ENCODE measurements at places on chromosomes 12 and 14. TPM values are rescaled to one million over a fixed set of nuclear protein-coding genes. Genes with fewer than 3 reads are reported as not detected.

The PLEKHH1 gene
- 40.0 TPM for total RNA-seq

The BIN2 gene
- 0.19 TPM for total RNA-seq

The GALNT4 gene
- 10.1 TPM for total RNA-seq

The ZBTB25 gene
- total RNA-seq: 11.3 TPM

The MYH6 gene
- total RNA-seq: 0.50 TPM

The ZDHHC22 gene
- 0.24 TPM for total RNA-seq

The DGKA gene
- 46.6 TPM for total RNA-seq

The SLC6A13 gene
- total RNA-seq: 7.0 TPM

The GDF3 gene
- total RNA-seq: not detected

The KERA gene
- total RNA-seq: 0.17 TPM

The REP15 gene
- 3.4 TPM for total RNA-seq

DNA sequence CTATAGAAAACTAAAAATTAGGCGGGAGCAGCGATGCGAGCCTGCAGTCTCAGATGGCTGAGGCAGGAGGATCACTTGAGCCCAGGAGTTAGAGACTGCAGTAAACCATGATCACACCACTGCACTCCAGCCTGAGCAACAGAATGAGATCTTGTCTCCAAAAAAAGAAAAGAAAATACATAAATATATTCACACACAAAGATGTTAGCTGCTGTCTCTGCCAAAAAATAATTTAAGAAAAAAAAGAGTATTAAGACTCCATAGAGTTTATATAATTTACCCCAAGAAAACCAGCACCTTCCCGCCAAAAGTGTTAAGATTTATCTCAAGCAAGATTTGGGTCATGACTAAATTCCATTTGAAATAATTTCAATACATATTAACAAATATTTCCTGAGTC, 102.6 kb downstream of the MED13L start:
- no peak overlapping the region for H3K27ac ChIP-seq
- no peak for DNase-seq
- H3K36me3 ChIP-seq: no peaks in the 10 kb centered on the region
- no peaks in the 10 kb centered on the region for H3K27me3 ChIP-seq
- H3K4me3 ChIP-seq: no peak overlapping the region
- peaks cover 32% of the 10 kb centered on the region for H3K4me1 ChIP-seq

DNA sequence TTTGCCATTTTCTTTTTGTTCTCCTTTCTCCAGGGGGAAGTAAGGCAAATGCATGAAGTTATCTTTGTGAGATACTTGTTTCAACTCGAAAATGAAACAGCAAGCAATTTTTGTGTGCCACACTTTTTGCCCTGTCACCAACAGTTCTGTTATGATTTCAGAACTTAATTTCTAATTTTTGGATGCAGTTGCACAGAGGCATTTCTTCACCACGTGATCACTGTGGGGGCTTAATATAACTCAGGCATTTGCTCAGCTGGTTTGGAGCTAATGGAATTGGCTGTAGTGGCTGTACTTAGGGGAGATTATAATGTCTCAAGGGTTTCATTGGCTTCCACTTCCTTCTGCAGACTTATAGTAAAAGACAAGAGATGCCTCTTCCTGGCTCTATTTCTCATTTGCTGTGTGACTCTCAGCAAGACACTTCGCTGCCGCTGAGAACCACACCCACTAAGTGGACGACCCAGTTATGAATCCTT, 452.4 kb downstream of the RAD51B start:
- H3K27me3 ChIP-seq: no peaks in the 10 kb centered on the region
- no peak overlapping the region for H3K4me3 ChIP-seq
- no peak for DNase-seq
- H3K27ac ChIP-seq: no peak overlapping the region

- H3K36me3 ChIP-seq: peaks cover 4% of the 10 kb centered on the region
- no peak for DNase-seq
- H3K4me3 ChIP-seq: no peak overlapping the region
- H3K27me3 ChIP-seq: no peaks in the 10 kb centered on the region
These were observed 217.0 kb downstream of the SLC41A2 start for GRCh38 chr12:104741077-104741476.

- no peaks in the 10 kb centered on the region for H3K27me3 ChIP-seq
- DNase-seq: no peak
- no peak overlapping the region for H3K27ac ChIP-seq
- H3K4me1 ChIP-seq: no peaks in the 10 kb centered on the region
- no peak overlapping the region for H3K4me3 ChIP-seq
These were observed 29.8 kb downstream of the YY1 start for GRCh38 chr14:100268591-100269207.

DNA sequence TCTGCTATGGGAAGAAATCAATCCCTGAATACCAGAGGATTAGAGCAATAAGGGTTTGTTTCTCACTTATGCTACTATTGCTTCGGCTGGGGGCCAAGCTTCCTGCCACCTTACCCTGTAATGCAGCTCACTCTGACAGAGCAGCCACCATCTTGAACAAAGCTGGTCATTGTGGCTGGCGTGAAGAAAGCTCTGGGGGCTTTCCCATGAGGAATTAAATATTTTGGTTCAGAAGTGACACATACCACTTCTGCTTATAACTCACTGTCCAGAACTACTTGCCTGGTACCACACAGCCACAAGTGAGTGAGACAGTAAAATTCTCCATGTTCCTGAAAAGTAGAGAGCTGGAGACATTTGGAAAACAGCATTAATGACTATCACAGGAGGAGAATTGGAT, 82.6 kb downstream of the GALNT8 start:
- no peaks in the 10 kb centered on the region for H3K4me1 ChIP-seq
- H3K36me3 ChIP-seq: peaks cover 6% of the 10 kb centered on the region
- H3K4me3 ChIP-seq: no peak overlapping the region

GRCh38 chr12:58176296-58176869, 235.0 kb downstream of the ATP23 start:
- no peak overlapping the region for H3K27ac ChIP-seq

DNA sequence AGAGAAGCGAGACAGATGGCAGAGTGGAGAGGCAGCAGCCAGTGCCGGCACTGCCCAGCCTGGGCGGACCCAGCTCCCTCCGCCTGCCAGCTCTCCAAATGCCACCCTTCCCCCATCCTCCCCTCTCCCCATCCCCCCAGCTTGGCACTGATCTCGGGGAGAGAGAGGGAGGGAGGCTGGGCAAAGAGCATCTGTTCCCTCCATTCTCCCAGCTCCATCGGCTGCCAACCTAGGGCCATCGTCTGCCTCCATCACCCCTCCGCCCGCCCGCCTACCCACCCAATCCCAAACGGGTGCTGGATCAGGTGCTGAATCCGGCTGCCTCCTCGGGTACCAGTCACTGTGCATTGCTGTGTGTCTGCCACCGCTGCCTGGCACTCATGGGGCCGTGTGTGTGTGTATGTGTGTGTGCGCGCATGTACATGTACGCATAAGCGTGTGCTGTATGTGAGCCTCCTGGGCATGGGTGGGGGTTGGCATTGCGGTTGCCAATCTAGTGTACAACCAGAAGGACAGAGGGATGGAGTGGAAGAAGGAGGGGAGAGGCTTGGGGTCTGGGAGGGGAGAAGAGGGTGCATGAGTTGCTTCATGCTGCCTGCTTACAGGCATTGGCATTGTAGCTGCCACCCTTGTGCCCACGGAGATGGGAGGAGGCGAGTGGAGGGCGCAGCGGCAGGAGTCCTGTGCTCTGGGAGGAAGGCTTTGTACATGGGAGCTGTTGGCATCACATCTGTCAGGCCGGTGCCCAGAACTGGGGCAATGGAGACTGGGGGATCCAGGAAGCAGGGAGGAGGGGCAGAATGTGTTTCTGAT, 38.4 kb downstream of the ZFHX2 start:
- H3K36me3 ChIP-seq: peaks cover 5% of the 10 kb centered on the region
- DNase-seq: no peak
- no peaks in the 10 kb centered on the region for H3K4me1 ChIP-seq
- no peak overlapping the region for H3K27ac ChIP-seq
- no peaks in the 10 kb centered on the region for H3K27me3 ChIP-seq

- H3K27me3 ChIP-seq: no peaks in the 10 kb centered on the region
- peak overlapping the region; percentile 4 for H3K4me3 ChIP-seq
- H3K27ac ChIP-seq: peak overlapping the region; percentile 87
- peaks cover 7% of the 10 kb centered on the region for H3K36me3 ChIP-seq
- DNase-seq: no peak
- H3K4me1 ChIP-seq: peaks cover 11% of the 10 kb centered on the region
These were observed 57.6 kb downstream of the LMNTD1 start for GRCh38 chr12:25495331-25496097.

- DNase-seq: no peak
- H3K4me3 ChIP-seq: no peak overlapping the region
- H3K27me3 ChIP-seq: peaks cover 7% of the 10 kb centered on the region
- no peaks in the 10 kb centered on the region for H3K36me3 ChIP-seq
- H3K27ac ChIP-seq: no peak overlapping the region
- no peaks in the 10 kb centered on the region for H3K4me1 ChIP-seq
These were observed 219.5 kb upstream of the TMEM132C start for GRCh38 chr12:128047266-128048060.

DNA sequence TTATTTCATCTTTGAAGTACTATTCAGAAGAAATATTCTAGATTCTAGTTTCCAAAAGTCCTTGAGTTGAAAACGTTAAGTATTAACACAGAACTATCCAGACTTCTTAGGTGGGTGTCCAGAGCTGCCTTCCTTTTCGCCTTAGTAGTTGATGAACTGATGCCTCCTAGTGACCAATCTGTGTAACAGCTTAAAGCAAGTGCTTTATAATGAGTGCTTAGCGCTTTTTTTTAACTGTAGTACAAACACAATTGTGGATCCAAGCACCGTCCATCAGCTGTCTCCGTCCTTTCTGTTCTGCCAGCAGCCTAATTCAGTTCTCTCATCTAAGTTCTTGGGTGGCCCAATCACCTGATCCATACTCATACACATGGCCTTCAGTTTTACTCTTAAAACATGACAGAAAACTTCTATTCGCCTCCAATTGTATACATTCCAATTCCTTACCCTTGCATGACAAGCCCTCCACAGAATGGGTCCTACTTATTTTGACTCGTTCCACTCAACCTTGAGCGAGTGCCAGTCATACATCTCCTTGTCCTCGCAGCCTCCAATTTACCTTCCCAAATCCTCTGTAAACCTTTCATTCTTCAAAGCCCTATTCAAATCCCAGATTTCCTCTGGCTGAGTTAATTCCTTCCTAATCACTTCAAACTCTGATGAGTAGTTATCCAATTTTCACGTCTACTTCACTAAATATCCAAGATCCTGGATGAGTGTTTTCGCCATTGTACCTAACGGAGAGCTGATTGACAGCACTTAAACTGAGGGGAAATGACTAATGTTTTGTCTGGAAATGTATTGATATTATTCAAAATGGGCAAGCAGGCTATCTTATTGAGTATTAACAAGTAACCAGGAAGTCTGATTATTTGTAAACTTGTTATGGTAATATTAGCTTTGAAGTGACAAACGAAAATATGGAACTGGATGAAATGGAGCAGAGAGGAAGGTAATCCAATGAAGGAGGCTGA, 5.8 kb upstream of the PHLDA1 start:
- no peak for DNase-seq
- no peaks in the 10 kb centered on the region for H3K27me3 ChIP-seq
- peak overlapping the region; percentile 16 for H3K4me3 ChIP-seq
- peak overlapping the region; percentile 63 for H3K27ac ChIP-seq
- peaks cover 7% of the 10 kb centered on the region for H3K36me3 ChIP-seq

- no peak overlapping the region for H3K4me3 ChIP-seq
- H3K27me3 ChIP-seq: no peaks in the 10 kb centered on the region
- no peak overlapping the region for H3K27ac ChIP-seq
These were observed 28.8 kb downstream of the VCPKMT start for GRCh38 chr14:50087341-50088116.

DNA sequence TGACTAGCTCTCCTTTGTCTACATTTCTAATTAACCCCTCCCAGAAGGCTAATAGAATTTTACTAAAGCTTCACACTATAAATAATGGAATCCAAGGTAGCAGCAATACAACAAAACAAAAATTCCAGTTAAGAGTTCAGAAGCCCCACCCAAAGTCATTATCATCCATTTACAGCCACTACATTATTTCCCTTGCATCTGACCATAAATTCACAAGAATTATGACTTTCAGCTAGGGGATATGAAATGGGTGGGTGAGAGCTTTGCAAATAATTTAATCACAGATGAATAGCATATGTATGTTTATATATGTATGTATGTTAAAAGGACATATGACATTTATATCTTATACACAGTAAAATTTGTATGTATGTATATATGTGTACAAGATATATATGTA, 65.3 kb upstream of the PTGDR start:
- H3K4me3 ChIP-seq: no peak overlapping the region
- H3K27me3 ChIP-seq: no peaks in the 10 kb centered on the region
- no peak overlapping the region for H3K27ac ChIP-seq
- no peaks in the 10 kb centered on the region for H3K4me1 ChIP-seq
- DNase-seq: no peak

- no peak overlapping the region for H3K27ac ChIP-seq
- no peaks in the 10 kb centered on the region for H3K36me3 ChIP-seq
- DNase-seq: no peak
- H3K4me1 ChIP-seq: no peaks in the 10 kb centered on the region
- H3K27me3 ChIP-seq: no peaks in the 10 kb centered on the region
These were observed 255.5 kb downstream of the SNAPC1 start for GRCh38 chr14:62017651-62018230.

DNA sequence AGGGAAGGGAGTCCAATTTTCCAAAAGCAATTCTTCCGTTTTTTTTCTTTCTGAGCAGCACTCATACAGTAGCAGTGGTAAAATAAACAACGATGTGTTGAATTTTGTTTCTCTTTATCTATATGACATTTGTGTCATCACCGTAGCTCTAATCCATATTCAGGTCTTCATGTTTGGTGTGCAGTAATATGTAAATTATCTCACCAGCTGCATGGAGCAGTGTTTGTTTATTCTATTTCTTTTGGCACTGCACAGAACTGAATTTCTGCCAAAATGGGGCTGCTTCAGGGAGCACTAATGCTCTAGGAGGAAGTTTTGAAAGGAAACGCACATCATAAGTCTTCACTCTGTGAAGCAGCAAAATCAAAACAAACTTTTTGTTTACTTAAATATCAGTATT, 130.0 kb upstream of the NPAS3 start:
- DNase-seq: no peak
- H3K36me3 ChIP-seq: peaks cover 8% of the 10 kb centered on the region
- no peak overlapping the region for H3K27ac ChIP-seq
- H3K4me1 ChIP-seq: peaks cover 9% of the 10 kb centered on the region
- H3K27me3 ChIP-seq: no peaks in the 10 kb centered on the region
